Transverse colon (tissue), 4 donors: ENCODE measurements at places on chromosomes 11 and 22. TPM values are rescaled to one million over a fixed set of nuclear protein-coding genes. Genes with fewer than 3 reads are reported as not detected.

Gene OR51E1
- 0.27 TPM for total RNA-seq

Gene GDPD4
- not detected for total RNA-seq

- no peaks in the 10 kb centered on the region for H3K36me3 ChIP-seq
- peaks cover 8% of the 10 kb centered on the region for H3K27me3 ChIP-seq
- H3K4me3 ChIP-seq, result no peak overlapping the region
- no peak overlapping the region for H3K27ac ChIP-seq
- no peaks in the 10 kb centered on the region for H3K4me1 ChIP-seq
These were observed 2.8 kb upstream of the ROBO4 start for GRCh38 chr11:124900464-124900863.

- peak overlapping the region; percentile 89 for H3K27ac ChIP-seq
- peak; percentile 17 for DNase-seq
- peaks cover 44% of the 10 kb centered on the region for H3K4me1 ChIP-seq
- no peak overlapping the region for H3K4me3 ChIP-seq
These were observed 48.1 kb upstream of the SHISAL1 start for GRCh38 chr22:44360668-44361381.

- no peak for DNase-seq
- H3K36me3 ChIP-seq, result no peaks in the 10 kb centered on the region
- no peaks in the 10 kb centered on the region for H3K4me1 ChIP-seq
- H3K27ac ChIP-seq, result no peak overlapping the region
- H3K4me3 ChIP-seq, result no peak overlapping the region
These were observed 184.5 kb downstream of the EFCAB6 start for GRCh38 chr22:43627485-43628213.

DNA sequence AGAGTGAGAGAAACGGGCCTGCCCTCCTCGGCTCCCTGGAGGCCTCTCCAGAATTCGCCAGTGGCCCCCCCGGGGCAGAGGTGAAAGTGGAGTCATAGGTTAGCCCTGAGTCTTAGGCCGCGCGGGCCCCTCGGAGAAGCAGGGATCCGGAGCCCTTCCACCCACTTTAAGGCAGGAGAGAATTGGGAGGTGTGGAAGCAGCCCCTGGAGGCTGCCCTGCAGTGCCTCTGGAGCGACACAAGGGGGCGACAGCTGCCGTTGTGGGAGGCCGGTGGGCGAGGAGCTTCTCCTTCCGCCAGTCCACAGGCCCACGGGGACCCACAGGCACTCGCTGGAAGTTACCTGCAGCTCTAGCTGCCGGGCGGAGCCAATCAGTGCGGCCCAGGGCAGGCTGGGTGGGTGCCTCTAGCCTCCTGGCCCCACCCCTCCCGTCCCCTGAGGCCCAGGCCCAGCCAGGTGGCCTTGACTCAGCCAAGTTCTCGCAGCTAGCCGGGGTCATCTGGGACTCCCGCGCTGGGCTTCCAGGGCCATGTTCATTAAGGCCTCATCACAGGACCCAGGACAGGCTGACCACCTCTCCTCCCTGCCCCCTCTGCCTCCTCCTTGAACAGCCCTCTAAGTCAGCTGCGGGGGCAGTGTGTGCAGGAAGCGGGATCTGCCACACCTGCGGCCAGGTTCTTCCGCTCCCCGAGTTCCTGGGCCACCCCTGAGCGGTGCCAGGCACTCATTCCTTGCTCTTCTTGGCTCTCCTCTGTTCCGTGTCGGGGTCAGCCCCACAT lies 5.0 kb downstream of the DGKZ start:
- DNase-seq, result peak; percentile 41
- peaks cover 27% of the 10 kb centered on the region for H3K4me1 ChIP-seq
- no peak overlapping the region for H3K4me3 ChIP-seq
- H3K36me3 ChIP-seq, result no peaks in the 10 kb centered on the region
- H3K27ac ChIP-seq, result no peak overlapping the region

DNA sequence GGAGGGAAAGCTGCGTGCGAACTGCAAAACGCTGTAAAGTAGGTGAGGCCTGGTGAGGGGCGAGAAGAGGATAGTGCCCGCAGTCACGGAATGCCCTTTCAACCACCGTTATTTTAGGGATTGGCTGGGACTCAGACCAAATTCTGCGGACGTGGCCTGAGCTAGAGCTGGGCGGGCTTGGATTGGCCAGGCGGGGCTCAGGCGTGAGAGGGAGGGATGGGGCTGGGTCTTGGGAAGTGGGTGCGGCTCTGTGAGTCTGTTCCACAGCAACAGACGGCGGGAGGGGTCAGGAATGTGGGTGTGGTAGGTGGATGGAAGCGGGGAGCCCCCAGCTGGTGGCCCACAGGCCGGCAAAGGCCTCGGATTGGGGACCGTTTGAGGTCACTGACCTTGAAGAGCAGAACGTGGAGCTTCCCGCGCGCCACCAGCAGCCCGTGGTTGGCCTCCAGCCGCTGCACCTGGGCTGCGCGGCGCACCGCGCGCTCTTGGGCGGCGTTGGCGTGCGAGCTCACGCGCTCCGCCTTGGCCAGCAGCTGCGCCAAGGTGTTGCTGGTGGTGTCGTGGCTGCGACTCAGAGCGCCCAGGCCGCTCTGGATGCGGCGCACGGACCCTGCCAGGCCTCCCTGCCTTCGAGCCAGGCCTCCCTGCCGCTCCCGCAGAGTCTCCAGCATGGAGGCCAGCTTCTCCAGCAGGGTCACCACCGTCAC lies 444 bp downstream of the CAVIN3 start:
- H3K27me3 ChIP-seq, result peaks cover 5% of the 10 kb centered on the region
- H3K4me1 ChIP-seq, result peaks cover 10% of the 10 kb centered on the region
- H3K27ac ChIP-seq, result peak overlapping the region; percentile 96
- H3K4me3 ChIP-seq, result peak overlapping the region; percentile 49
- DNase-seq, result peak; percentile 81

DNA sequence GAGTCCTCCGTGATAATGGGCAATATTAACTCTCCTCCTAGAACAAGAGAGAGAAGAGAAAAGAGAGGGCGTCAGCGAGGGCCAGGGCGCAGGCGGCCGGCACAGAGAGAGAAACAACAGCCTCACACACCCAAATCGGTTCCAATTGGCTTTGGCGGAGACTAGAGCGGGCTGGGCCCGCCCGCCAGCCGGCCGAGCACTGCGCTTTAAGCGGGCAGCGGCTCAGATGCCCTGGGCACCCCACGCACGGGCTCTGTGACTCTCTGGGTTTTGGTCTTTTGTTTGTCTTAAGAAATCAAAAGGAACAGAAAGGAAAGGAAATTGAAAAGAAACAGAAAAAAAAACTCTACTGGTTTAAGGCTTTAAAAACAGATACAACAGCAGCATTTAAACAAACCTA lies 17.0 kb downstream of the SLC22A12 start:
- peaks cover 4% of the 10 kb centered on the region for H3K4me1 ChIP-seq
- no peaks in the 10 kb centered on the region for H3K36me3 ChIP-seq
- no peak overlapping the region for H3K27ac ChIP-seq
- no peak for DNase-seq
- no peaks in the 10 kb centered on the region for H3K27me3 ChIP-seq

GRCh38 chr11:122661182-122661945 lies 5.8 kb downstream of the UBASH3B start:
- H3K36me3 ChIP-seq, result no peaks in the 10 kb centered on the region
- no peak overlapping the region for H3K27ac ChIP-seq
- DNase-seq, result no peak
- no peak overlapping the region for H3K4me3 ChIP-seq
- H3K4me1 ChIP-seq, result no peaks in the 10 kb centered on the region
- peaks cover 3% of the 10 kb centered on the region for H3K27me3 ChIP-seq

DNA sequence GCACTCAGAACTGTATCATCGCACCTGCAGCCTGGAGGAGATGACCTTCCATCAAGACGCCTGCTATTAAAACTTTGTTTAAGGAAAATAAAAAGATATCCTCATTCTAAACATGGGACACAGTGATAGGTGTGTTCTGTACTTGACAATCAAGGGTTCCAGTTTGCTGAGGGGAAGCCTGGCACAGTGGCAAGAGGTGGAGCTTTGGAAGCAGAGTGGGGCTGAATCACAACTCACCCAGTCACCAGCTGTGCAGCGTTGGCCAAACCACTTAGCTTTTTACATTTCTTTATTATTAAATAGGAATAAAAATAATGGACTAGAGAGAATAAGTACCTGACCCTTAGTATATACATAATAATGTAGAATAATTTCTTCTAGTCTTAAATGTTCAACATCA lies 220.7 kb downstream of the TENM4 start:
- H3K27me3 ChIP-seq, result no peaks in the 10 kb centered on the region
- no peak overlapping the region for H3K4me3 ChIP-seq
- H3K27ac ChIP-seq, result no peak overlapping the region
- DNase-seq, result no peak
